ENCODE measurements at places on chromosomes 12 and 14.

GRCh38 chr12:47779943-47780504 is 7.0 kb downstream of the SLC48A1 start:
- peaks cover 11% of the 10 kb centered on the region for H3K36me3 ChIP-seq
- H3K27ac ChIP-seq = no peak overlapping the region
- H3K4me1 ChIP-seq = peaks cover 19% of the 10 kb centered on the region
- no peak overlapping the region for H3K4me3 ChIP-seq
- no peak for DNase-seq

- H3K36me3 ChIP-seq = no peaks in the 10 kb centered on the region
- no peak overlapping the region for H3K27ac ChIP-seq
- H3K4me3 ChIP-seq = no peak overlapping the region
- H3K4me1 ChIP-seq = no peaks in the 10 kb centered on the region
- H3K27me3 ChIP-seq = no peaks in the 10 kb centered on the region
These were observed 12.9 kb downstream of the LRIG3 start for GRCh38 chr12:58907391-58907790.

- peak overlapping the region; percentile 100 for H3K27ac ChIP-seq
- peak overlapping the region; percentile 88 for H3K4me3 ChIP-seq
- peaks cover 96% of the 10 kb centered on the region for H3K36me3 ChIP-seq
- peaks cover 43% of the 10 kb centered on the region for H3K4me1 ChIP-seq
- H3K27me3 ChIP-seq = no peaks in the 10 kb centered on the region
These were observed 831 bp downstream of the CRIP1 start for GRCh38 chr14:105487449-105487985.

GRCh38 chr14:56276108-56276507 is 157.9 kb downstream of the PELI2 start:
- no peak overlapping the region for H3K27ac ChIP-seq
- H3K36me3 ChIP-seq = peaks cover 4% of the 10 kb centered on the region
- peaks cover 4% of the 10 kb centered on the region for H3K4me1 ChIP-seq
- no peak overlapping the region for H3K4me3 ChIP-seq

GRCh38 chr12:113766879-113767878 is 198.9 kb downstream of the RBM19 start:
- H3K4me3 ChIP-seq = no peak overlapping the region
- no peak overlapping the region for H3K27ac ChIP-seq
- DNase-seq = no peak

DNA sequence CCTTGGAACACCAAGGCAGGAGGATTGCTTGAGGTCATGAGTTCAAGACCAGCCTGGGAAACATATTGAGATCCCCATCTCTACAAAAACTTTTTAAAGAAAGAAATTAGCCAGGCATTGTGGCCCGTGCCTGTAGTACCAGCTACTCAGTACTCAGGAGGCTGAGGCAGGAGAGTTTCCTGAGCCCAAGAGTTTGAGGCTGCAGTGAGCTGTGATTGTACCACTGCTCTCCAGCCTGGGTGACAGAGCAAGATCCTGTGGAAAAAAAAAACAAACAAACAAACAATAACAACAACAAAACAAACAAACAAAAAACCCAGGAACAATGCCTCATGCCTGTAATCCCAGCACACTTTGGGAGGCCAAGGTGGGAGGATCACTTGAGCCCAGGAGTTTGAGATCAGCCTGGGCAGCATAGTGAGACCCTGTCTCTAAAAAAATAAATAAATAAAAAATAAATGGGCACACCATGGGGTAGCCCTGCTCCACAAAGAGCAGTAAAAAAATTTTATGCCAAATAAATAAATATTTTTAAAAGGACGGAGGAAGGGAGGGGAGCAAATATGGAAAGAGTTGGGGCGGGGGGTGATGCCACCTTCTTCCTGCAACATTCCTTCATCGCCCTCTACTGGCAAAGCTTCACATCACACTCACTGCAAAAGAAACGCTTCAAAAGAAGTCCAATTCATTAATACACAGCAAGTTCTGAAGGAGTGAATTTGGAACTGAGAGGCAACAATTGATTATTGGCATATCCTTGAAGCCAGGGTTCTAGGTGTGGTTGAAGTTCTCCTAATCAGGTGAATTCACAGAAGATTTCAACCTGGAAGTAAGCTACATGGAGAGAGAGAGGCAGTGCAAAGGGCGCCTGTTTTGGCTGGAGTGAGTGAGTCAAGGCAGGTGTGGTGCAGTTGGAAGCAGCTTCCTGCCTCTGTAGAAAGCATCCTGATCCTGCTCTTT is 8.8 kb upstream of the GNPTAB start:
- H3K27me3 ChIP-seq = no peaks in the 10 kb centered on the region
- DNase-seq = peak; percentile 68
- peaks cover 6% of the 10 kb centered on the region for H3K4me1 ChIP-seq
- peaks cover 13% of the 10 kb centered on the region for H3K36me3 ChIP-seq
- peak overlapping the region; percentile 83 for H3K27ac ChIP-seq

DNA sequence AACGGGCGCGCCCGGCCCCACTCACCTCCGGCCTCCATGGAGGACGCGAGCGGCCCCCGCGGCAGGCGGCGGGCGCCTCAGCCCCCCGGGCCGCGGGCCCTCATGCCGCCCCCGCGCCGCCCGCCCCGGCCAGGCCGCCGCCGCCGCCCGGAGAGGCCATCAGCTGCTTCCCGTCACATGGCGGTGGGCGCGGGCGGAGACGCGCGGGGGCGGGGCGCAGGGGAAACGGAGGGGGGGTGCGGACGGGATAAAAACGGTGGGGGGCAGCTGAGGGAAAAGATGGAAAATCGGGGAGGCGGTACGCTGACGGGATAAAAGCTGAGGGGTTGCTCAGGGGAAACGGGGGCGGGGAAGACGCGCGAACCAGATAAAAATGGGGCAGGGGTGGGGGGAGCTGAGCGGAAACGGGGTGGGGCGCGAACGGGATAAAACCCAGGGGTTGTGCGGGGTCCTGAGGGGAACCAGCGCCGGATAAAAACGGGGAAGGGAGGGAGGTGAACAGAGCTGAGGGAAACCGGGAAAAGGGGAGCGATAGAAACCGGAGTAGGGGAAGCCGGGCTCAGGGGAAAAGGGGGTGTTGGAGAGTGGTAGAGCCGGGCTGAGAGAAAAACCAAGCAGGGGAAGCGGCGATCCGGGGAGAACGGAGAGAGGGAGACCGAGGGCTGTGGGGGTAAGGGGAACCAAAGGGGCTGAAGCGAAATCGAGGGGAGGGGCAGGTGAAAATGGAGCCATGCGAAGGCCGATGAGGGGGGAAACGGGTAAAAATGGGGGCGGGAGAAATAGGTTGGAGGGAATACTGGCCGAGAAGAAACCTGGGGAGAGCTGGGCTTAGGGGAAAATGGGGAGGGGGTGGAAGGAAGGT is at the start of gene WSB2:
WSB2 (minus strand) TSS at position 169 of the 862 bp plus-strand sequence; CDS start at position 38, 131 bp downstream.
- H3K36me3 ChIP-seq = peaks cover 30% of the 10 kb centered on the region
- peak within 1 kb of the TSS; percentile 57 for H3K27ac ChIP-seq
- DNase-seq = peak; percentile 23

DNA sequence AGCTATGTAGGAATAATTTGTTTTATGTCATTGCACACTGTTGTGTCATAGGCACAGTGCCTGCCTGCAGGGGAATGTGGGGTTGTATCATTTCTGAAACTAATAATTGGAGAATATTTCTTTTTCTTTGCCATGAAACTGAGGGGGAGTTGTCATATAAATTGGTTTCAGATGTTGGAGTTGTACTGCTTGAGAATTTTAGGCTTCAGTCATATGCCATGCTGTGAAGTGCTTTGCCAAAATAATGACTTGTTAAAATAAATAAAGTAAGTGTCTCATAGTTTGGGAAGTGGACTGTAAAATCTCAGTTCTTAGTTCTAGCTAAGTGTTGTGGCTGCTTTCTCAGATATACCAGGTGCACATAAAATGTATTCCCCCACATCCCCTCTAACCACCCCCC is 116.8 kb downstream of the DAAM1 start:
- no peak for DNase-seq
- no peak overlapping the region for H3K4me3 ChIP-seq
- H3K4me1 ChIP-seq = peaks cover 8% of the 10 kb centered on the region

- no peak for DNase-seq
- peaks cover 48% of the 10 kb centered on the region for H3K4me1 ChIP-seq
- H3K27me3 ChIP-seq = no peaks in the 10 kb centered on the region
- no peak overlapping the region for H3K4me3 ChIP-seq
These were observed 1.8 kb downstream of the GLRX5 start for GRCh38 chr14:95536671-95537070.

GRCh38 chr12:51330186-51330585 is 6.2 kb upstream of the BIN2 start:
- peaks cover 36% of the 10 kb centered on the region for H3K4me1 ChIP-seq
- H3K36me3 ChIP-seq = peaks cover 5% of the 10 kb centered on the region
- H3K27me3 ChIP-seq = no peaks in the 10 kb centered on the region

DNA sequence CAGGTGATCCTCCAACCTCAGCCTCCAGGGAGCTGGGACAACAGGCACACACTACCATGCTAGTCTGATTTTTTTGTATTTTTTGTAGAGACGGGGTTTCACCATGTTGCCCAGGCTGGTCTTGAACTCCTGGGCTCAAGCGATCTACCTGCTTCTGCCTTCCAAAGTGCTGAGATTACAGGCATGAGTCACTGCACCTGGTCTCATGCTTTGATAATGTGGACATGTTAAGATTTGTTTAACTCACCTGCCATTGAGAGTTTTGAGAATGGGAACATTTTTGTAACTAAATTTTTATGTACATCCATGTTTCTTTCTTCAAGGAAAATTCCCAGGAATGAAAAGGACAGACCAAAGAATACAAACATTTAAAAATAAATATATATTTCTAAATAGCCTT is 121.2 kb downstream of the MIPOL1 start:
- no peaks in the 10 kb centered on the region for H3K36me3 ChIP-seq
- no peaks in the 10 kb centered on the region for H3K27me3 ChIP-seq
- H3K4me1 ChIP-seq = no peaks in the 10 kb centered on the region
- no peak overlapping the region for H3K27ac ChIP-seq
- no peak for DNase-seq

DNA sequence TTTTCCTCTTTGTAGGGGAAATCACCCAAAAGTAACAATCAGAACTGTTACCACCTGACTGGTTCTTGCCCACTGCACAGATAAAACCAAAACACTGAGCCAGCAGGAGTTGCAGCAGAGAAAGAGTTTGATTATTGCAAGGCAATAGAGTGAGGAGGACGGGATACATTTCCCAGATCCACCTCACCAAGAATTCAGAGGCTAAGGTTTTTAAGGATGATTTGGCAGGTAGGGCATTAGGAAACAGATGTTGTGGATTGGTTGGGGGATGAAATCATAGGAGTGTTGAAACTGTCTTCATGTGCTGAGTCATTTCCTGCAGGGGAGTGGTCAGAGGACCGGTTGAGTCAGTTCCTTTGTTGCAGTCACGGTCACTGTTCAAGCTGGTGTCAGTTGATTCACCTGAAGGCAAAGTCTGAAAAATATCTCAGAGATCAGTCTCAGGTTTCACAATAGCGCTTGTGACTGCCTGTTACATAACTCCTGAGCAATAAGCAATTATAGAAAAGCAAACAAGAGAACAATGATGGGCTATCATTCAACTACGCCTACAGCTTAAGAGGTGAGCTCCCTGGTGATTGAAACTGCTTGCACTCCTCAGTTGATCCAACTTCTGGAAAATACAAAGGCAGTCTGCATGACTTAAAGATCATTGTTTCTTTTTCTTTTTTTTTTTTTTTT is 20.3 kb upstream of the AMN1 start:
- H3K4me3 ChIP-seq = peak overlapping the region; percentile 66
- no peaks in the 10 kb centered on the region for H3K27me3 ChIP-seq
- DNase-seq = peak; percentile 20
- H3K36me3 ChIP-seq = peaks cover 2% of the 10 kb centered on the region
- peaks cover 12% of the 10 kb centered on the region for H3K4me1 ChIP-seq
- peak overlapping the region; percentile 54 for H3K27ac ChIP-seq

GRCh38 chr14:64502887-64503433 is 678 bp downstream of the ZBTB25 start:
- peak overlapping the region; percentile 99 for H3K27ac ChIP-seq
- peaks cover 69% of the 10 kb centered on the region for H3K4me1 ChIP-seq
- H3K27me3 ChIP-seq = no peaks in the 10 kb centered on the region
- peaks cover 69% of the 10 kb centered on the region for H3K36me3 ChIP-seq

GRCh38 chr12:111775205-111776193 is 8.8 kb downstream of the ALDH2 start:
- H3K27me3 ChIP-seq = peaks cover 30% of the 10 kb centered on the region
- H3K27ac ChIP-seq = peak overlapping the region; percentile 82
- no peaks in the 10 kb centered on the region for H3K36me3 ChIP-seq
- H3K4me3 ChIP-seq = no peak overlapping the region
- no peak for DNase-seq
- H3K4me1 ChIP-seq = peaks cover 2% of the 10 kb centered on the region

GRCh38 chr14:64123241-64123822 is 170.8 kb downstream of the ESR2 start:
- peak overlapping the region; percentile 23 for H3K27ac ChIP-seq
- DNase-seq = no peak
- H3K27me3 ChIP-seq = no peaks in the 10 kb centered on the region
- H3K4me3 ChIP-seq = no peak overlapping the region

- H3K4me3 ChIP-seq = peak overlapping the region; percentile 64
- H3K36me3 ChIP-seq = peaks cover 13% of the 10 kb centered on the region
- peak overlapping the region; percentile 95 for H3K27ac ChIP-seq
These were observed 108.8 kb upstream of the ATF7IP start for GRCh38 chr12:14256555-14257169.

DNA sequence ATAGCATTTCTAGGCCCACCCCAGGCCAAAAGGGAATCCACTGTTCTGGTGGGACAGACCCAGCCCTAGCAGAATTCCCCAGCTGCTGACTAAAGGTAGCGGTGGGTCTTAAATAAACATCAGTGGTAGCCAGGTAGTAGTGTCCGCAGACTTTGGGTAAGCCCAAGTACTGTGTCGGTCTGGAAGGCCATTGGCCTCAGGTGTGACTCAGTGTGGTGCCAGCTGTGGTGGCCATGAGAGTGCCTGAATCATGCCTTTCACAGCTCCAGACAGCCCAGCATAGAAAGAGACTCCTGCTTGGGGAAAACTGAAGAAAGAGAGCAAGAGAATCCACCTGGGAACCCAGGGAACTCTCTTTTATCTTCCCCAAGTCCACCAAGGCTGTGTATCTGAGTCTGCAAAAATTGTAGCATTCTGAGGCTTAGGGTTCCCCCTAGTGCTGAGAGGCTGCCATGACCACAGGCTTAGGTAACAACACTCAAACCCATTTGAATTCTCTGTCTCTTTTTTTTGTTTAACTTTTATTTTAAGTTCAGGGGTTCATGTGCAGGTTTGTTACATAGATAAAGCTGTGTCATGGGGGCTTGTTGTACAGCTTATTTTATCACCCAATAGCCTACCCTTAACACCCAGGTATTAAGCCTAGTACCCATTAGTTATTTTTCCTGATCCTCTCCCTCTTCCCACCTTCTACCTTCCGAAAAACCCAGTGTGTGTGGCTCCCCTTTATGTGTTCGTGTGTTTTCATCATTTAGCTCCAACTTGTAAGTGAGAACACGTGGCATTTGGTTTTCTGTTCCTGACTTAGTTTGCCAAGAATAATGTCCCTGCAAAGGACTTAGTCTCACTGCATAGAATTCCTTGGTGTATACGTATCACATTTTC is 16.7 kb upstream of the CD163L1 start:
- peak; percentile 18 for DNase-seq
- no peaks in the 10 kb centered on the region for H3K36me3 ChIP-seq
- no peaks in the 10 kb centered on the region for H3K4me1 ChIP-seq
- H3K27ac ChIP-seq = no peak overlapping the region
- peaks cover 20% of the 10 kb centered on the region for H3K27me3 ChIP-seq
- H3K4me3 ChIP-seq = no peak overlapping the region

All from effector memory CD8-positive, alpha-beta T cell (primary cell).